Calu3 (cell line): ENCODE measurements at places on chromosomes 7 and 10. TPM values are rescaled to one million over a fixed set of nuclear protein-coding genes. Genes with fewer than 3 reads are reported as not detected.

GRCh38 chr10:126955396-126955795, 50.2 kb downstream of the DOCK1 start:
- H3K27me3 ChIP-seq: no peaks in the 10 kb centered on the region
- no peak for DNase-seq
- no peak overlapping the region for H3K27ac ChIP-seq

GRCh38 chr7:116576350-116577319, 51.8 kb downstream of the CAV1 start:
- H3K36me3 ChIP-seq: no peaks in the 10 kb centered on the region
- no peak overlapping the region for H3K4me3 ChIP-seq
- peak; percentile 52 for DNase-seq

GRCh38 chr7:24913801-24914464, 66.0 kb downstream of the OSBPL3 start:
- H3K27ac ChIP-seq: no peak overlapping the region
- H3K36me3 ChIP-seq: peaks cover 4% of the 10 kb centered on the region

GRCh38 chr7:94099679-94100078, 95.5 kb upstream of the BET1 start:
- no peak for DNase-seq
- no peak overlapping the region for H3K27ac ChIP-seq
- no peaks in the 10 kb centered on the region for H3K27me3 ChIP-seq
- no peak overlapping the region for H3K4me3 ChIP-seq
- no peaks in the 10 kb centered on the region for H3K36me3 ChIP-seq

DNA sequence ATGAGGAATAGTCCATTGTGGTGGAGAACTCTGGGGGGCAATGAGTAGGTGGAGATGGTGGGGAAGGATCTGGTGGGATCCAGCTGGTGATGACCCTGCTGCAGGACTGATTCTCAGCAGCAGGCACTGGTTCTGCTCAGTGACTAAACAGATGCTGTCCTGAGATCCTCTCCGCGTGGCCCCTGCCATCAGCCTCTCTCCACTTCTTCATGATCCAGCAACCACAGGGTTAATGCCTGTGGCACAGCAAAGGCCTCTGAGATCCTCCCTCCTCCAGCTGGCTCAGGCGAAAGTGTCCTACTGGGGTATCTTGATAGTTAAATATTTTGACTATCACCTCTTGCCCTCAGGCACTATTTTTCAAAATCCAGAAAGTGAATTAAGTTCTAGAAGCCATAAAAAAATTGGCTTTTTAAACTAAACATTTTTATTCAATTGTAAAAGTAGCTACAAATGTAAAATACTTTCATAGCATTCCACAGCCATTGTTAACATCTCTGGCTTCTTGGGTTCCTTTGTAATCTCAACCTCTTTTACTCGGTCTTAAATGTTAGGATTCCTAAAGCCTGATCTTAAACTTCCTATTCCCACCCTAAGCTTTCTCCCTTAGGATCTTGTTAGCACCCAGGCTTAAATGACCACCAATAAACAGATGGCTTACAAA, 13.1 kb downstream of the PLAU start:
- no peaks in the 10 kb centered on the region for H3K27me3 ChIP-seq
- no peak overlapping the region for H3K4me3 ChIP-seq
- H3K36me3 ChIP-seq: no peaks in the 10 kb centered on the region
- peaks cover 28% of the 10 kb centered on the region for H3K4me1 ChIP-seq

GRCh38 chr7:121755818-121756552, 117.0 kb upstream of the PTPRZ1 start:
- no peak for DNase-seq
- no peak overlapping the region for H3K4me3 ChIP-seq
- H3K4me1 ChIP-seq: no peaks in the 10 kb centered on the region

DNA sequence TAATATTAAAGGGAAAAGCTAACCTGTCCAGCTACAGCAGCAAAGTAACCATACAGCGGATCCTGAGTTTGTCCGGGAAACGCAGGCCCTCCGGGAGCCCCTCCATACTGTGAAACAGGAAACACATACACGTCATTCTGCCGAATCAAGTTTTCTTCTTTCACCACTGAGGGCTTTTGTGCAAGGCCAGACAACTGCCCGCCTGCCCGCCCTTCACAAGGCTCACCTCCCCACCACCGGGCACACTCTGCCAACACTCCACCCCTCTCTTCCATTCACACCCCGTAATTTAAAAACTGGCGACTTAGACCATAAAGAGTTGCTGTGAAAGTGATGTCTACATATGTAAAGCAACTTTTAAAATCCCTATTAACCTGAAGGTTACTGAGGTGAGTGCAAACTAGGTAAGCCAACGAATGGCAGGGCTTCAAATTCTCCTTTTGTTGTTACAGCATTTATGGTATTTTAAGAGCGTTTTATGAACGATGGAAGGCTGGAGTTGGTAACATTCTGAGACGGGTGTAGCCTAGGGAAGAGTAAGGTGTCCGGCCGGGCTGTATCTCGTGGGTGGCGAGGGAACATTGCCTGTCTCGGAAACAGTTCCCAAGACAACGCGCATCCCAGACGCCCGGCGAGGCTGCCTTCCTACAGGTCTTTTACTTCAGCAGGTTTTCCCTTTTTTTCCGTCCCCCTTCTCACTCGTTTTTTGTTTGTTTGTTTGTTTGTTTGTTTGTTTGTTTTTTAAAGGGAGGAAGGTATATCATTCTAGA, 817 bp downstream of the SRI start:
- peaks cover 43% of the 10 kb centered on the region for H3K36me3 ChIP-seq
- peak overlapping the region; percentile 91 for H3K4me3 ChIP-seq
- peak overlapping the region; percentile 83 for H3K27ac ChIP-seq
- peaks cover 20% of the 10 kb centered on the region for H3K4me1 ChIP-seq

- H3K36me3 ChIP-seq: no peaks in the 10 kb centered on the region
- no peak overlapping the region for H3K27ac ChIP-seq
- DNase-seq: no peak
- no peaks in the 10 kb centered on the region for H3K4me1 ChIP-seq
- no peaks in the 10 kb centered on the region for H3K27me3 ChIP-seq
These were observed 182.9 kb downstream of the SORCS1 start for GRCh38 chr10:106981452-106982075.

DNA sequence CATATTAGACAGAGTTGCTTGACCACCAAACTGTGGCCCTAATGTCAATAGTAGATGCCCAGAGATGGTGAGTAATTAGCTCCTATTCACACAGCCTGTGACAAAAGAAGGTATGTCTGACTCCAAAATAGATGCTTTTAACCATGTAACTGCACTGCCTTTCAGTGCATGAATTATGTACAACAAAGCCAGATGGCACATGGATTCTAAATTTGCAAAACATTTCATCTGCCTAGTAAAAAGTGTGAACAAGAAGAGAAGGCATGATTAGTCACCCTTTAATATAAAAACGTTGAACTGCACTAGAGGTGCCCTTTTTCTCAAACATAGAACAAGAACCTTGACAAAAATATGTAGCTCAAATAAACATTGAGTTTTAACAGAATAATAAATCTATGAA, 35.5 kb upstream of the PTPRZ1 start:
- no peak overlapping the region for H3K27ac ChIP-seq
- no peaks in the 10 kb centered on the region for H3K27me3 ChIP-seq
- no peaks in the 10 kb centered on the region for H3K4me1 ChIP-seq
- H3K36me3 ChIP-seq: no peaks in the 10 kb centered on the region
- H3K4me3 ChIP-seq: no peak overlapping the region

The MEOX2 gene
- 8.7 and 12.6 TPM in 2 replicates for total RNA-seq

The VSIR gene
- 30.1 and 46.1 TPM in 2 replicates for total RNA-seq

The DPP6 gene
- total RNA-seq: not detected in 2 replicates

The DENND2A gene
- total RNA-seq: not detected in 2 replicates

The JCAD gene
- 0.54 and 0.66 TPM in 2 replicates for total RNA-seq
